ENCODE measurements at places on chromosomes 6 and 20.

- no peak for DNase-seq
Observed at GRCh38 chr6:95587989-95588388, 10.7 kb downstream of the MANEA start.

GRCh38 chr20:32458061-32458836, 100.1 kb downstream of the ASXL1 start:
- DNase-seq = no peak

GRCh38 chr20:61303675-61304074, 51.6 kb downstream of the CDH4 start:
- no peak for DNase-seq

DNA sequence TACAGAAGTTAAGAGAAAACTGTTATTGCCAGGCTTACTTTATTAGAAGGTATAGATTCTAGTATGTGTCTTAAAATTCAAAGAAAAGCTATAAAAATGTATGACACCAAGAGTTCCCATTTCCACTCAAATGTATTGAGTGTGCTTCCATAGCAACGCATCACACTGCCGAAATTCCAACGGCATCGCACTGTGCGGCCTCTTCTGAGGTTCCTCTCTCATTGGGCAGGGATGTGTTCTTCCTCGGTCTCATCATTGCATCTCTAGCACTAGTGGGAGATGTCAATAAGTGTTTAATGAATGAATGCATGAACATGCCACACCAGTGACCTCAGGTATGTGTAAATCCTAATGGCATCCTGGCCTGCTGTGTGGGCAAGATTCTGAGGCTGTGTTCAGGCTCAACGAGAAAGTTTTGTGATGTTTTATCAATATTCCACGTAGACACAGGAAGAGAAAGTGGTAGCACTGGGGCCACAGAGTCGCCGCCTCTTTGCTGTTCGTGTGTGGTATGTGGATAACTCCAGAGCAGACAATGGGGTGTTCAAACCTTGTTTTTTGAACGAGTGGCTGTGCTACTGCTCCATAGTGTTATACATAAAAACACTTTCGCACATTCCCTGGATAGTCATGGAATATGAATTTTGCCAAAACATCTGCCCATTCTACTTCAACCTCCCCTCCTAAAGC, 171.6 kb downstream of the ADGB start:
- no peak for DNase-seq

- no peak for DNase-seq
Observed at GRCh38 chr6:30127238-30128093, 8.5 kb upstream of the TRIM40 start.

Measured in NB4 (cell line).